ENCODE measurements at places on chromosomes 12 and 14.

DNA sequence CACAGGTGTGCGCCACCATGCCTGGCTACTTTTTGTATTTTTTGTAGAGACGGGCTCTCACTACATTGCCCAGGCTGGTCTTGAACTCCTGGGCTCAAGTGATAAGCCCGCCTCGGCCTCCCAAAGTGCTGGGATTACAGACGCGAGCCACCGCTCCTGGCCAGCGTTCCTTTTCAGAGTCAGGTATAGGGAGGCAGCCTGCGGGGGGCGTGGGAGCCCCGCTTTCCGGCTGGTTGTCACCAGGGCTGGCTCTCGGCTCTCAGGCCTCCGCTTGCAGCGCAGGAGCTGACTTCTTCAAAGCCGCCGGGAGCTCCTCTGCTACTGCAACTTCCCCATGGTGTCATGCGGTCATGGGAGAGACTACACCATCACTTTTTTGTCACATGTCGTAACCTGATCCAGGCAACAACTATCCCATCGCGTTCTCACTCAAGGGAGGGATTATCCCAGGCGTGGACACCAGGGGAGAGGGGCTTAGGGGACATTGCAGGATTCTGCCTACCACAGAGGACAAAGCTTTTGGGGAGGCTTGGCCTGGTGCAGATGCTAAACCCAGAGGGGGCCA is 129.4 kb downstream of the SCARB1 start:
- no peak for DNase-seq

DNA sequence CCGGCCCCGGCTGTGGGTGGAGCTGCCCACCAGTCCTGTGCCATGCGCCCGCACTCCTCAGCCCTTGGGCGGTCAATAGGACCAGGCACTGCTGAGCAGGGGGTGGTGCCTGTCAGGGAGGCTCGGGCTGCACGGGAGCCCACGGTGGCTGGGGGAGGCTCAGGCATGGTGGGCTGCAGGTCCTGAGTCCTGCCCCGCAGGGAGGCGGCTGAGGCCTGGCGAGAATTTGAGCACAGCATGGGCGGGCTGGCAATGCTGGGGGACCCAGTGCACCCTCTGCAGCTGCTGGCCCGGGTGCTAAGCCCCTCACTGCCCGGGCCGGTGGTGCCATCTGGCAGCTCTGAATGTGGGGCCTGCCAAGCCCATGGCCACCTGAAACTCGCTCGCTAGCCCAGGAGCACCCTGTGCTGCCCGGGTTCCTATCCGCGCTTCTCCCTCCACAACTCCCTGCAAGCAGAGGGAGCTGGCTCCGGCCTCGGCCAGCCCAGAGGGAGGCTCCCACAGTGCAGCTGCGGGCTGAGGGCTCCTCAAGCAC is 1371.1 kb downstream of the FSCB start:
- no peak for DNase-seq

DNA sequence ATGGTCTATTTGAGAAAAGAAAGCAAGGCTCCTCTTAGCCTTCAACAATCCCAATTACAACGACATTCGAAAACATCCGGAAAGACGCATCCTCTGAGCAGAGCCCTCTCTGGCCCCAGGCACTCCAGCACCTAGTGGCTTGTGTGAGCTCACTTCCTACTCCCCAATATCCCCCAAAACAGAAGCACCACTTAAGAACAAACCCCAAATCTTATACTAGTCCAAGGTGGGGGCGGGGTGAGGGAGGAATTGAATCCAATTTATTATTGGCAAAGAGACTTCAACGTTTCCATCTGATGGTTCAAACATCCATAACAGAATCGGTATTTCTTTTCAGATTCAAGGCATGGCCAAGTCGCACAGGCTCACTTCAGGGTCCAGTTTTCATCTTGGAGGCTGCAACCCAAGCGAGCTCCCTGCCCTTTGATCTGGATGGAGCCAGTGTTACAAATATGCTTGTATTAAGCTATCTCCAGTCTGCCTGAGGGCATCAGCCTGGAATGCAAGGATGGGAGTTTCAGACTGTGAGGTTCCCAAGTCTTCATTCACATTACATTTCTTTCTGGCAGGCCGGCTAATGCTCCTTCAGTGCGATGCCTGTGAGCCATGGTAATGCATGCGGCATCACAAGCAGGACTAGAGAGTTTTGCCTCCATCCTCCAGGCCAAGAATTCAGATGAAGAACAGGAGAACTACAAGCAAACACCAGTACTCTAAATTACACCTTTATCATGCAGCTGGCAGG is 132.5 kb upstream of the FOXN3 start:
- no peak for DNase-seq

GRCh38 chr14:44963044-44963528 is 1.1 kb downstream of the TOGARAM1 start:
- no peak for DNase-seq

DNA sequence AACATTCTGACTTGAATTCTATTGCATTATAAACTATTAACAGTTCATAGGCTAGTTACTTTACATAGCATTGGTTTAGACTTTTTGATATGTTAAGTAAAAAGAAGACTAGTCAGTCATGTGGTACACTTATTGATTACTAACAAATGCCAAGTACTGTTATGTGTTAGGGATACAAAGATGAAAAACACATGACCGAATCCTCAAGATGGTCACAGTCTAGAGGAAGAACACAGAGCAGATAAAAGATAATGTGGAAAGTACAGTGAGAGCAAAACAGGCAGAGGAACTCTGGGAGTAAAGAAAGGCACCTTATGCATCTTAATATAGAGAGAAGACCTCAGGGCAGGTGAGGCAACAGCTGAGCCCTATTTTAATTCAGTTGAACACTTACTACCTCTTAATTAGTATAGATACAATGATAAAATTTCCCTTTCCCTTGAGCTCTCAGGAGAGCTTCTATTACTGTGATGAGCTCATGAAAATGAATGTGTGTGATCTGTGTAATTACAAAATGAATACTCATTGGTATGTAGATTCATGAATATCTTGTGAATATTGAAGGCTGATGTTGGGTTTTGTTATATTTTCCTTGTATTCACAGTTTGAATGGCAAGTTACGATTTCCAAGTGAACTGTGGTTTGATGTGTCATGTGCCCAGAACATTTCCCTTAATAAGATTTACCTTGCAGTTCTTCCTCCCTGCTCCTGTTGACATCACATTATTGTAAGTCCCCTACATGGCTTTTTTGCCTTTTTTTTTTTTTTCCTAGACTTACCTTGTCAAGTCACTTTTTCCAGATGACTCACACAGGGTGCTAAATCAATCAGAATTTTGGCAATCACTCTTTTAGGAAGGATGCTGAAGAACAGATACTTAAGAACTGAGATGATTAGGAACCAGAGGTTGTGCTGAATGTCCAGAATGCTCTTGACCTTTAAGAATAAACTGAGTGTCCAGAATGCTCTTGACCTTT is 29.5 kb upstream of the MSRB3 start:
- DNase-seq, result no peak

DNA sequence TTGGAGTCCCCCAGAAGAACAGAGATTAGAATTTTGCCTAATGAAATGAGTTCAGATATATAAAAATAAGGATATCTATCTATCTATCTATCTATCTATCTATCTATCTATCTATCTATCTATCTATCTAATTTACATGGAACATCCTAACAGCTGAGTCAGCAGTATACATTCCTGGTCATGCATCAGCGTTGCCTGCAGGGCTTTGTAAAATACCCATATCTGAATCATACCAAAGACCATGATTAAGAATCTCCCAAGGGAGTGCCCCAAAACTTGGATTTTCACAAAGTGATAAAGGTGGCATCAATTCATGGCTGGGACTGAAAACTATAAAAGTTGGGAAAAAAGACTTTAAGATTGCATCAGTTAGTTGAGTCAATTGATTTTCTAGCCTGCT is 32.7 kb upstream of the SYT10 start:
- no peak for DNase-seq

Measured in AG04449 (cell line).